Suppressor macrophage (primary cell): ENCODE measurements at places on chromosomes 12 and 14.

GRCh38 chr12:805022-805632, 52.7 kb downstream of the WNK1 start:
- peak; percentile 53 for DNase-seq

DNA sequence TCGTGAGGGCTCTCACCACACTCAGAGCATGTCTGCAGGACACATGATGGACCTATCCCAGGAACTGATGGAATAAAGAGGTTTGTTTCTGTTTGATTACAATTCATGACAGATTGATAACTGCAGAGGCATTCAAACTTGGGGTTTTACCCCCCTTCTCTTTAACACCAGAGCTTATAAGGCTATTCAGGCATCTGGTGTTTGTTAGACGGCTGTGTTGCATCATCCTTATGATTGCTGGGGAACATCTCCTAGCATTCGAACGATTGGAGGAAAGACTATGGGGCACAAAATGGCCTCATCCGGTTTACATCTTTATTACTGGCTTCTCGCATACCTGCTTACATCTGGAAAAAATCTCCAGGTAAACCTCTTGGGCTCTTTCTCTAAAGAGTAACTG, 191.8 kb downstream of the MSRB3 start:
- DNase-seq, result no peak

DNA sequence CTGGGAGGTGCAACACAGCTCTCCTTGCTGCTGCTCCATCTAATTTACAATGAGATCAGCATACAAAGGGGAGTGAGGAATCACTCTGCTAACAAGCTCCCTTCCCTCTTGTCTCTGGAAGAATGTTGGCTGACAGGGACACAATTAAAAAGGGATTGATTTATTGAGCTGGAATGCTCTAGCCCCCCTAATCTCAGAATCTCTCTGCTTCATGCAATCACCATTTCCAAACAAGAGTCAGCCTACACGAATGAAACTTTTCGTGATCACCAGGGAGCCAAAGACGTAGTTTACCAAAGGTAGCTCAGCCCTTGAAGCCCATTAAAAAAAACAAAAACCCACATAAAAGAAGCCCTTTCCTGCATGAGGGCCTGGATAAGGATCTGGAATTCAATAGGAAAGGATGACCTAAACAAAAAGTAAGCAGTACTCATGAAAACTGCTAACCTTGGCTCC, 223.8 kb downstream of the C12orf75 start:
- DNase-seq, result no peak

DNA sequence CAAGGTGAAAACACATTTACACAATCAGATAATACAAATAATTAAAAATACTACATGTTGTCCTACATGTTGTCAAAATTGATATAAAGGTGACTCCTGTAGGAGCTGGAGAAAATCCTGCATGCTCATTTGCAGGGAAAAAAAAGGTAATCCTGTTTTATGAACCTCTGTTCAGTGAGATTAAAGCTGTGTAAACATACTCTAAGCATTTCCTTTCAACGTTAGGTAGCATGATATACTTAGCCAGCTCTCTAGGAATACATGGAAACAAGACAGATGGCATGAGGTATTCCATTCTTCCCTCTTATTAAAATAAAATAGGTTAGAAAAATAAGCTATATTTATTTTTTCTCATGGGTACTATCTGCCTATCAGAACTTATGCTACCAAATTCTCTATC, 635.7 kb upstream of the FLRT2 start:
- DNase-seq, result no peak

DNA sequence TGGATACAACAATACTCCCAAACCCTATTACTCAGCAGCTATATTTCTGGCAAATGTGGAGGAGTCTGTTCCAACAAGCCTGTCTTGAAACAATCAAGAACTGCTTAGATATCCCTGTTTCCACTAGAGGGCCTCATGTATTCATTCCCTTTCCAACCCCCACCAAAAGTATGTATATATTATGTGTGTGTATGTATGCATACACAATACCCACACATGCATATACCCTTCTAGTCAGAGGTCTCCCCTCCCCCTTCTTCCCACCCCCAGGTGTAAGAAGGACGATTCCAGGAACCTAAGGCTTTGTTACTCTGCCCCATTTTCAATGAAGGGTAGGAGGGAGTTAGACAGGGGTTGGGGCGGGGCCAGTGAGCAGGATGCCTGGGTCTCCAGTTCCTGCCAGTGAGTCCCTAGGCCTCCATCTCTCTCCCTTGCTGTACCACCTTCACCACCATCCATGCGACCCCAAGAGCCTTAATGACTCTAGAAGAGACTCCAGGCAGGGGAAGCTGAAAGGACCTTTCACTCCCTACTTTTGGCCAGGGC, at the start of gene DGKA:
TSS of gene DGKA (plus strand) at position 392 of the 546 bp plus-strand sequence. CDS start 5,342 bp downstream, outside the sequence.
- peak; percentile 76 for DNase-seq

DNA sequence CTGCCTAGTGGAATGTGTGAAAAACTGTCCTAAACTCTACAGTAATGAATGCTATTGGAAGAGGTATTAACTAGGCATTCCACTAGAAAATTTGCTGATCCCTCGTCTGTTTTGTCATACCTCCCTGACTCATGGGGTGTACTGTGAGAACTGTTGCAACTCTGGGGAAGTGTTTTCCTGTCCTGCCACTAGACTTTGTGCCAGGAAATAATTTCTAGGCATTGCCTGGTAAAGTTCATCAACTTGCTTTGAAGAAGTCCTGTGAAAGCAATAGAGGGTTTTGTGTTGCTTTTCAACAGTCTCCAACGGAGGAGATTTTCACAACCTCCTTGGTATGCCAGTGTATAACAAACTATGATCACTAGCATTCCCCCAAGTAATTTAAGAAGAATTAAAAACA, 139.9 kb downstream of the AKAP6 start:
- peak; percentile 65 for DNase-seq

- peak; percentile 88 for DNase-seq
These were observed at the start of the genes C12orf57 and RNU7-1 for GRCh38 chr12:6943722-6944380. Gene C12orf57, plus strand, starts transcription at chr12:6944022. Its CDS starts 100 bp downstream, at chr12:6944122. Gene RNU7-1, plus strand, starts transcription at chr12:6943816.

DNA sequence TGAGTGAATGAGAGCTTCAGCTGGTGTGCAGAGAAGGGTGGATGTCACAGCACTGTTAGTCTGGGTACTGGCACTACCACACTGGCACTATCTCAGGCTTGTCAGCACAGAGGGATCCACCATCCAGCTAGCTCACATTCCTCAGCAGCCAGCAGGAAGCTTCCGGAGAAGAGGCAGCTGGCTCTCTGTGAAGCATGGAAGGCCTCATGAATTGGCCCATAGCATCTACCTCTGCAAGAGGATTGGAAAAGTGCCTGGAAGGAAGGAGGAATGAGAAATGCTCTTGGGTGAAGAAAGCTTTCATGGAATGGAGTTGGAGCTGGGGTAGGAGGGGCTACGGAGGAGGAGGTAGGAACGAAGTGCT, 9.9 kb downstream of the KRT83 start:
- DNase-seq, result no peak

GRCh38 chr12:106255952-106256351, 8.1 kb upstream of the CKAP4 start:
- no peak for DNase-seq

GRCh38 chr14:63345826-63346225, 27.1 kb upstream of the GPHB5 start:
- DNase-seq, result no peak

DNA sequence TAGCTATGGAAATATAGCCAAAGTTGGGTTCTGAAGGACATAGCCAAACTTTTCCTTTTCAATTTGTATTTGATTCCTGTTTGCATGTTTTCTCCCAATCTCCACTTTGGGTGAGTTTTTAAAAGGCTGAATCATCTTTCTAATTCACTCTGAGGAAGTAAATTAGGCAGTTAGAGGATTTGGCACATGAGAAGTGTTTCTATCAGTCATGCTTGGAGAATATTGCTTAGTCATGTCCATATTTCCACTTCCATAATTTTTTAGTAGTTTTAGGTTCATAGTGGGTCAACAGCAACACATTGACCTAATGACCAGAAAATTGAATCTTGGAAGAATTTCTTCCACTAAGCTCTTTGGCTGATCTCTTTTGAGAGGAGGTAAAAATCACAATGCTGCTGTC, 21.8 kb downstream of the IRAK3 start:
- DNase-seq, result peak; percentile 78

DNA sequence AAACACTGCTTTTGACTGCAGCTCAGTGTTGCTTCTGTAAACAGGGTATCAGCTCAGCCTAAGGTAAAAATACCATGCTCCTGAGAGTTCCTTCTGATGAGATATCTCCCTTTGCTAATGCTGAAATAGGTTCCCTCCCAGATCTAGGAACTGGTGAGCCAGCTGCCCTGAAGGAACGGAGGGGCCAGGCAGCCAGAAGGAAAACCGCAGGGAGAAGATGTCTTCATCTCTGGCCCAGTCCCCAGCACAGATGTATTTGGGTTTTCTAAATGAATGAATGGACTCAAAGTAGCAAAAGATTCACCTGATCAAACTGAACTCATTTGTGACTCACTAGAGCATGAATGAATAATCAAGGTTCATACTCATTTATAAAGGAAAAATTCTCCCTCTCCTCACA, 247.8 kb downstream of the MSRB3 start:
- no peak for DNase-seq

- no peak for DNase-seq
These were observed 16.4 kb downstream of the MLXIP start for GRCh38 chr12:122094735-122095631.

DNA sequence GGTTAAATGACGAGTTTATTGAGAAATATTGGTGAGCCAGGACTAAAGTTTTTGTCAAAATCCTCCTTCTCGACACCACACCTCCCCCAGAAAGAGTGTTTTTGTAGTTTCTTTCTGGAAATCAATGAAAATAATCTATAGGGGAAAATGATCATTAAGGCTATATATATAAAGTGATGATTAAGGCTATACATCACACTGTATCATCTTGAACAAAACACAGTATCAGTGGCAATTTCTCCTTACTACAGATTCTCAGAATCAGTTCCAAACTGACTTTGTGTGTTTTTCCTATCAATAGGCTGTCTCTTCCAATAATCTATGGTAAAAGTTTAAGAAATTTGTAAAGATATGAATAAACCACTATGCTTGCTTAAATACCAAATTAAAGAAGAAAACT, 81.7 kb downstream of the IFNG-AS1 start:
- DNase-seq, result no peak

- DNase-seq, result no peak
These were observed 195.0 kb downstream of the TTC7B start for GRCh38 chr14:90621201-90621600.

DNA sequence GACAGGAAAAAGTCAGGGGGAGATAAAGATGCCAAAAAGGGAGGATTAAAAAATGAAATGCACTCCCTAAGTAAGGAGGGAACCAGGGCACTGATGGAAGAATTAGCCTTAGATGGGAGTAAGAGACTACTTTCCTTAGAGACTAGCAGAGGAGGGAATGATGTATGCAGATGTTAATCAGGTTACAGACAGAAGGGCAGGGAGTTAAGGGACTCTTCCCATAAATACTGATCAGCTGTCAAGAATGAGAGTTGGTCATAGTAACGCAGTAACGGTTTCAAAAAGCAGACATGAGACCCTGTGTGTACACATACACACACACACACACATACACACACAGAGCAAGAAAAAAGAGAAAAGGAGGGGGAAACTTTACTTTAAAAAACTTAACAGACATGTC, 93.4 kb downstream of the PHLDA1 start:
- DNase-seq, result no peak

DNA sequence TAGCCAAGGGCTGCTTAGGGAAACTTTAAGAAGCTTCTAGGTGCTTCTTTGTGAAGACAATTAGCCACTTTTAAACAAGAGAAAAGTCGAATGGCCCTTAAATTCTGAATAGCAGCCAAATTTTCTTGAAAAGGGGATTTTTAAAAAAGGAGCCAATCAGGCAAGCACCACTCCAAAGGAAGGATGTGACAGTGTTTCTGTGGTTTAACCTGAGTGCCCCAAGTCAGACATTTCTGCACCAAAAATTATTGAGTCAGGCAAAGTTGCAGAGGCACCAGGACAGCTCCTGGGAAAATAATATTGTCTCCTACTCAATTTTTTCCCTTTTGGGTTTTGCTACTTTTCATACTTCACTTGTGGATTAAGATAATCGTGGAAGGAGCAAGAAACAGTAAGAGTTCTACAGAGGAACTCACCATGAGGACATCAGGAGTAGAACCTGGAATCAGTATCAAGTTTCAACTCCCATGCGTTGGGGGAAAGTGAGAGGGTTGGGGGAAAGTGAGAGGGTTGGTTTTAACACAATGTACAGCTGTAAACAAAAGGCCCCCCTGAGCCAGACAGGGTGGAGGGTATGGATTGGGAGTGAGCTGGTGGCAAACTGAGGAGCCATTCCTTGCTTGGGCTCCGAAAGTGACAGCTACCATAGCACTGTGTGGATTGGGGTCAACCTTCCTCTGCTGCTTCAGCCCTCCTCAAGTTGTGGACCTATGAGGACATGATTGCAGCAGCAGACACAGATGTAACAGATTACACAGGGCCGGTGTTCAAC, 90.8 kb downstream of the SLC38A1 start:
- DNase-seq, result no peak

DNA sequence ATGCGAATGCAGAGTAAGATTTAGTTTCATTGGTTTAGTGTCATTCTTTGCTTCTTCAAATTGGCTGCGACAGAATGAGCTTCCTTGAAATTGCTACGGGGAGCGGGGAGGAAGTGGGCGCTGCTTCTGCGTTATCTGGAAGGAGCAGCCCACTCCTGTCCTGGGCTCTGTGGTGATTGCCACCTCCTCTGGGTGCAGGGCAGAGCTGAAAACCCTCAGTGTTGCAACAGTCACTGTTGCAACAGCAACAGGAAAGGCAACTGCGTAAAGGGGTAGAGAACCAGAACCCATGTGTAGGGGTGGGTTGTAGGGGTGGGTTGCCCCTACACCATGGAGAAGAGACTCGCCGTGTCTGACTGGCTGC, 57.7 kb downstream of the MAX start:
- peak; percentile 94 for DNase-seq

DNA sequence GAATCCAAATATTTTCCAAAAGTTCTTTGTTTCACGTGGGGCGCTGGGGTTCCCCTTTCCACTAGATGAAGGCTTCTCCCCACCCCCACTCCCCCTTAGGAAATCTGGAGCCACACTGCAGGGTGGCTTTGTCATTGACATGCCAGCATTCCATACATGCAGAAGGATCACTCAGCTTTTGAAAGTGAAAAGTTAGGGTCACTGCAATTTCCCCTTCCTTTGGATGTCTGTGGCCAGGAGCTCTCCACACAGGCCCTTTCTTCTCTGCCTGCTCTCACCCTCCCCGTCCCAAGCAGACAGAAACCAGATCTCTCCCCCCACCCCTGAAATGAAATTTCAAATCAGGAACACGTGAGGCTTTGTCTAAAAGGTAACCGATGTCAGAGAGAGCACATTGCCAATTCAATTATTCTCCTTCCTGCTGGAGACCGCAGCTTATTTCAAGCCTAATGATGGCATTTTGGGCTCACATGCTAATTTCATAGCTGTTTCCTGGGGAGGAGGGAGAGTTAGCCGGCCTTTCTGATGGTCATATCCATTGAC, 153.9 kb upstream of the RFLNA start:
- no peak for DNase-seq

GRCh38 chr12:84492351-84492883, 420.2 kb downstream of the SLC6A15 start:
- no peak for DNase-seq

DNA sequence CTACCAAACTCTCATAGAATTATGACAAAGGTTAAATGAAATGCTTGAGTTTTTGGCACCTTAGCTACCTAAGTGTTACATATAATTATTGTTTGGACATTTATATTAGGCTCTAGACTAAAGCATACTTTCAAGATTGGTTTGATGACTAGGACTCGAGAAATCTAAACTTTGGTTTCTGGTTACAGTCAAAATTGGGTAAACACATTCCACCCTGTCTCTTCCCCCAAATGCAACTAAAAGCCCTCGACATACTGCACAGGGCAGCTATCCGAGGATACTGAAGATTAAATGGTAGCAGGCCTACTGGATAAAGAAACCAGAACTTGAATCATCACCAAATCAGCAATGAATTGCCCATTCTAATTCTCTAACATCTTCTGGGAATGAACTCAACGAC, 369.1 kb downstream of the PRKD1 start:
- DNase-seq, result no peak
